ENCODE measurements at places on chromosomes 3 and 15. TPM values are rescaled to one million over a fixed set of nuclear protein-coding genes. Genes with fewer than 3 reads are reported as not detected.

Gene BOC
- 10.6 TPM for polyA plus RNA-seq

Gene C2CD4A
- not detected for polyA plus RNA-seq

Gene PRR20G
- 0.67 TPM for polyA plus RNA-seq

Gene SERPINI1
- polyA plus RNA-seq, result 5.3 TPM

Gene COLQ
- polyA plus RNA-seq, result 2.3 TPM

Gene DUOXA2
- polyA plus RNA-seq, result 0.05 TPM

Gene PTX3
- 1.7 TPM for polyA plus RNA-seq

Gene GP5
- 0.05 TPM for polyA plus RNA-seq

Gene GHSR
- polyA plus RNA-seq, result not detected

Gene GASK1A
- polyA plus RNA-seq, result 5.2 TPM

Gene NDUFB4
- polyA plus RNA-seq, result 382 TPM

Gene PDCD10
- 16.4 TPM for polyA plus RNA-seq

Gene LCTL
- polyA plus RNA-seq, result 7.1 TPM

Gene PLSCR5
- polyA plus RNA-seq, result not detected

Gene FRMD5
- polyA plus RNA-seq, result 12.6 TPM

Gene CCR2
- not detected for polyA plus RNA-seq

Gene COL6A5
- 0.05 TPM for polyA plus RNA-seq

Gene CYP8B1
- polyA plus RNA-seq, result not detected

Gene EPHB1
- polyA plus RNA-seq, result 5.4 TPM

Gene SLC38A3
- polyA plus RNA-seq, result 4.7 TPM

Gene IL20RB
- 1.8 TPM for polyA plus RNA-seq

Gene CCR3
- not detected for polyA plus RNA-seq

Gene ZNF660
- polyA plus RNA-seq, result 2.0 TPM

Gene TSEN2
- polyA plus RNA-seq, result 16.1 TPM

Gene SYNPR
- 0.46 TPM for polyA plus RNA-seq

Gene GMNC
- 0.05 TPM for polyA plus RNA-seq

Gene ATRIP
- polyA plus RNA-seq, result 18.5 TPM

Gene GP9
- polyA plus RNA-seq, result not detected

Gene SLCO3A1
- 20.4 TPM for polyA plus RNA-seq

Measured in H1 (cell line).